Right cardiac atrium (tissue), 5 donors: ENCODE measurements at places on chromosomes 16 and 17. TPM values are rescaled to one million over a fixed set of nuclear protein-coding genes. Genes with fewer than 3 reads are reported as not detected.

TPSD1 gene
- total RNA-seq: 0.26 TPM

WSCD1 gene
- 6.4 TPM for total RNA-seq

CD300E gene
- 0.38 TPM for total RNA-seq

KCNH4 gene
- total RNA-seq: 0.14 TPM

TRPV2 gene
- total RNA-seq: 19.6 TPM

STAT5A gene
- total RNA-seq: 30.5 TPM

DPEP3 gene
- not detected for total RNA-seq
